ENCODE measurements at places on chromosomes 7 and 10.

DNA sequence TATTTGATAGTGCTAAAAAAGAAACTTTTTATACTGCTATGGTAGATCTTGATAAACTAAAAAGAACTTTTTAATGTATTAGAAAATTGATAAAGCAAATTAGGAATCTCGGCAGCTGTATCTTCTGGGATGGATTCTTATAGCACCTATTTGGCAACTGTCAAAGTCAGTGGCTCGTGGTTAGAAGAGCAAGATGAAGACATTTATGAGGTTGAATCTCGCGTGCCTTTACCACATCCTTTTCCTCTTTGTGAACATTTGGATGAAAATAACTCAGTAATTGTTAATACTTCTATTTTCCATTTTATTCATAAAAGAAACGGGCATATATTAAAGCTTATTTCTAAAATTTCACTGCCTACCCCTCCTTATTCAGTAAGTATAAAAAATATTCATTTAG lies 76.2 kb downstream of the CYP51A1 start:
- no peak for DNase-seq

- no peak for DNase-seq
These were observed 2.1 kb downstream of the CALML5 start for GRCh38 chr10:5497289-5497688.

- no peak for DNase-seq
These were observed 141.9 kb upstream of the MKI67 start for GRCh38 chr10:128268015-128268722.

GRCh38 chr7:130108809-130109208 lies 38.5 kb downstream of the KLHDC10 start:
- no peak for DNase-seq

- DNase-seq, result no peak
These were observed 2.4 kb upstream of the IRF5 start for GRCh38 chr7:128935342-128935730.

GRCh38 chr10:63030536-63030935 lies 102.6 kb upstream of the NRBF2 start:
- no peak for DNase-seq

DNA sequence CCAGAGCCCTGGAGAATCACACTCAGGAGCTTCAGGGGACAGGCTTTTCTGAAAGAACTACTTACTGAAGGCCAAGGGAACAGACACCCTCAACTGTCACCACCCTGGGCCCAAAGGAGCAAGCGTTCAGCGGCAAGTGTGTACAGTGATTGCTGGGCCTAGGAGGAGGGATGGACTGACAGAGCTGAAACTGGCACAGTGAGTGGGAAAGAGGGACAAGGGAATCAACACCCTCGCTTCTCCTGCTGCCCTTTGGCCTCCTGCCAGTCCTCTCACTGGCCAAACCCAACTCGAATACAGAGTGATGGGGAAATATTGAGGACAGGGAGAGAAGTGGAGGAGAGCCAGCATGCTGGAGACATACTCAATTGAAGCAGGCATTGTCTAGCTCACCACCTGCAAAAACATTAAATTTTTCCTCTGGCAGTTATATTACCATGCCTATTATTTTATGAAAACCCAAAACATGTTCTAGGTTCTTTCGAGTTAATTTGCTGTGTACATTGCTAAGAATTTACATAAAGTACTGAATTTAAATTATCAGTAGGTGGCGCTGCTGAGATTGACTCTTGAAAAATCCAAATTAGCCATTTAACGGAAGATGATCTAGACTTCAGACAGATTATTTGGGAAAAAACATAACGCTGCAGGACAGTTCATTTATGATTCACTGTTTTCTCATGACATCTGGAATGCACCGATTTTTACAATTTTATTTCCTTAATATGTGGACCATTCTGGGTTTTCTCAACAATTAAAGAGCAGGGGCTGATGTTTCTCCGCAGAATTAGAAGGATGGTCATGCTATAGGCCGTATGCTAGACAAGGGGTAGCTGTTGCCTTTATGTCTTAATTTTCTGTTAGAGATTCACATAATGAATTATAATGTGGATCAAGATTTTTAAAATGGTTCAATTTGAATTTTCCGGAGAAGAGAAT lies 14.7 kb upstream of the TMEM236 start:
- DNase-seq, result peak; percentile 10

DNA sequence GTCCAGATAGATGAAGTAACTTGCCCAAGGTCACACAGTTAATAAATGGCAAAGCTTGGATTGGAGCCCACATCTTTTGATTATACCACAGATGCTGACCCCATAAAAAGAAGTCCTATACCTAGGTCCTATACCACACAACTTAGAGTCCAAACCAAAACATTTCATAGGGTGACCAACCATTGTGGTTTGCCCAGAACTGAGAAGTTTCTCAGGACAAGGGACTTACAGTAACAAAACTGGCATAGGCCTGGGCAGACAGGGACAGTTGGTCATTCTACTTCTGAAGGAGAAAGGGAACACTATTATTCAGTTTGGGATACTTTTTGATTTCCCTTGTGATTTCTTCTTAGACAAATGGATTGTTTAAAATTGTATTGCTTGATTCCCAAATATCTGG lies 32.9 kb upstream of the PRLHR start:
- no peak for DNase-seq

- no peak for DNase-seq
These were observed 59.1 kb downstream of the PDGFA start for GRCh38 chr7:460374-461116.

DNA sequence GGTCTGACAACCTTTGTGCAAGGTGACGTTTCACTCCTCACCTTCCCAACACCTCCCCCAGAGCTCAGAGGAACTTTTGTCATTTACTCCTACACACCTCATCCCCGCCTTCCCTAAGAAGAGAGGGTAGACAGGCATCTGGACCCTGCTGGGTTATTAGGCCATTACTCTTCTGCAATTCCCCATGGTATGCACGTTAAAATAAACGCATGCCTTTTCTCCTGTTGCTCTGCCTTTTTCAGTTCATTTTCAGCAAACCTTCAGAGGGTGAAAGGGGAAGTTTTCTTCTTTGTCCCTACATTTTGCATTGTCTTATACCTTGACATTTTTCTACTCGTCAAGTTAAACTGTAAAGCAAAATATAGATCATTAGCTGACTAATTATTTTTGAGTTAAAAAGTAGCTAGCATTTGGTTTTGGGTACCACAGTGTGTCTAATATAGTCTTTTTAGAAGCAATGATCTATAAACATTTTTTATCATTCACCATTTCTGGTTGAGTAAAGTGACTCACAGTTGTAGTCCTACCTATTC lies 10.5 kb upstream of the EDRF1 start:
- no peak for DNase-seq

DNA sequence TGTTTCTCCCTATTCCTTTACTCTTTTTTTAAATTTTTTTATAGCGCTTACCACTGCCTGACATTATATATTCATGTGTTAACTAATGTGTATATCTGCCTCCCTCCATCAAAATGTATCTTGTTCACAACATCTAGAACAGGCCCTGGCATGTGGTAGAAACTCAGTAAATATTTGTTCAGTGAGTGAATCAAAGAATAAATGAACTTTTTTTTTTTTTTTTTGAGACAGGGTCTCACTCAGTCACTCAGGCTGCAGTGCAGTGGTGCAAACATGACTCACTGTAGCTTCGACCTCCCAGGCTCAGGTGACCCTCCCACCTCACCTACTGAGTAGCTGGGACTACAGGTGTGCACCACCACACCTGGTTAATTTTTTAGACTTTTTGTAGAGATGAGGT lies 7.5 kb upstream of the CALD1 start:
- DNase-seq, result no peak

GRCh38 chr10:90921906-90922305 lies 1.0 kb upstream of the ANKRD1 start:
- DNase-seq, result no peak

- DNase-seq, result no peak
These were observed 4.2 kb upstream of the RPEL1 start for GRCh38 chr10:103241262-103242011.

- DNase-seq, result no peak
These were observed 10.3 kb downstream of the GRIFIN start for GRCh38 chr7:2465928-2466327.

GRCh38 chr10:50593523-50594376 lies 30.0 kb downstream of the SGMS1 start:
- no peak for DNase-seq

DNA sequence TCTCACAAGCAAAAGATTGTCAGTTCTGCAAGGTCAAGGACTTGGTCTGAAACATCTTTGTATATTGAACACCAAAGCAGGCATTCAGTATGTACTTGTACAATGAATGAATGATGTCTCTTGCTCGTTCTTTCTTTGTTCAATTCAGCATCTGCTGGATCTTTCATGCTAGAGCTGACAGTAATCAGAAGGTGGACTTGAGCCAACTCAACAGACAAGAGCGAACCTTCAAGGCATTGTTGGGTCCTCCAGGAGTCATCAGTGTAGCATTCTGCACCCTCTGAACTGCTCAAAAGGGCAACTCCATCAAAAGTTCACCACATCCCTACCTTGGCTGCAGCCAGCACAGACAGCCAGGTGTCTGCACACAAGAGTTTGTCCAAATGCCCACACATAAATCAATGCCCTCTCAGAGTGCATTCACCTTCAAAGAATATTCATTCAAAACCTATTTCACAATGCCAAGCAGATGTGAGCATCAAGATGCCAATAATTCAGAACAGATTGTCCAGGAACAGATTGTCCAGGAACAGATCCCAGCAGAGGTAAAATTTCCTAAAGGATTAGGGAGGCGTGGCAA lies 386.7 kb downstream of the CALN1 start:
- no peak for DNase-seq

DNA sequence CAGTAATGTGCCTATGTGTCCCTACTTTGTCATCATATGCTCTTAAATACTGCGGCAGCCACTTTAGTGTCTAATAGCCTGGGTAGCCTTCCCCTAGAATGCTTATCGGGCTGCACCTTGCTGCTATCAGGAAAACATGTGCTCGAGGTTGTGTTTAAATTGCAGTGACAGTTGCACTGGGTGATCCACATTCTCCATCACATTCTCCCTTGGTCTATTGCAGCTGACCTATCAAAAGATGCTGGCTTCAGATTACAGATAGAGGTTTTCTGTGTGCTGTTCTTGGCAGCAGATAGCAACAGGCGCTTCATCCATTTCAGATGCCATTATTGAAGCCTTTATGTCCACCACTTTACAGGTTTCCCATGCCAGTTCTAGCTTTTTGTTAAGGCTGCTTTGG lies 130.1 kb upstream of the MDFIC start:
- DNase-seq, result no peak

GRCh38 chr10:52318822-52319464 lies 4.9 kb downstream of the DKK1 start:
- no peak for DNase-seq

- no peak for DNase-seq
These were observed 319.2 kb downstream of the PARD3 start for GRCh38 chr10:34495938-34496337.

GRCh38 chr7:133288970-133289369 lies 36.1 kb downstream of the EXOC4 start:
- no peak for DNase-seq

Measured in SK-N-MC (cell line).